Camera-type eye (tissue), 1 donor: ENCODE measurements at places on chromosomes 3 and 15. TPM values are rescaled to one million over a fixed set of nuclear protein-coding genes. Genes with fewer than 3 reads are reported as not detected.

Gene ZPLD1
- total RNA-seq = 1.9 TPM

Gene RPL22L1
- total RNA-seq = 31.4 TPM

Gene LRRC31
- total RNA-seq = not detected

Gene MESP2
- total RNA-seq = 2.8 TPM

Gene MESP1
- 1.2 TPM for total RNA-seq

Gene NTRK3
- total RNA-seq = 14.6 TPM

Gene SLC2A2
- total RNA-seq = not detected

Gene CATSPER2
- 5.7 TPM for total RNA-seq

Gene DALRD3
- 42.4 TPM for total RNA-seq

Gene SNURF
- 55.8 TPM for total RNA-seq
